ENCODE measurements at places on chromosomes 6 and 20.

DNA sequence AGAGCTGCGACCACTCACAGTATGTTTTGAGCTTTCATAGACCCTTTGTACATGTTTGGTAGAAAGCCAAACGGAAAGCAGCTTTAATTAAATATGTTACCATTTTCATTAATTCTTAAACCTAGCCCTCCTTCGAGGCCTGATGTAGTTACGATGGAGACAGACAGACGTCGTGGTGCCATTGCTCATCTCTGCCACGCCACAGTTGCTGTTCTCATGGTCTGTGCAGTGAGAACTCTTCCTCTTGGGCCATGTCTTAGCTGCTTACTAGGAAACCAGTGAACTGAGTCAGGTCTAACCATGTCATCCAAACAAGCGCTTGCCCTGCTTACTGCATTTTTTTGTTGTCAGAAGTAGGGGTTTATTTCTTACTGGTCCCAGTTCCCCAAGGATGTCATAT is 62.8 kb downstream of the SNX9 start:
- DNase-seq = no peak

DNA sequence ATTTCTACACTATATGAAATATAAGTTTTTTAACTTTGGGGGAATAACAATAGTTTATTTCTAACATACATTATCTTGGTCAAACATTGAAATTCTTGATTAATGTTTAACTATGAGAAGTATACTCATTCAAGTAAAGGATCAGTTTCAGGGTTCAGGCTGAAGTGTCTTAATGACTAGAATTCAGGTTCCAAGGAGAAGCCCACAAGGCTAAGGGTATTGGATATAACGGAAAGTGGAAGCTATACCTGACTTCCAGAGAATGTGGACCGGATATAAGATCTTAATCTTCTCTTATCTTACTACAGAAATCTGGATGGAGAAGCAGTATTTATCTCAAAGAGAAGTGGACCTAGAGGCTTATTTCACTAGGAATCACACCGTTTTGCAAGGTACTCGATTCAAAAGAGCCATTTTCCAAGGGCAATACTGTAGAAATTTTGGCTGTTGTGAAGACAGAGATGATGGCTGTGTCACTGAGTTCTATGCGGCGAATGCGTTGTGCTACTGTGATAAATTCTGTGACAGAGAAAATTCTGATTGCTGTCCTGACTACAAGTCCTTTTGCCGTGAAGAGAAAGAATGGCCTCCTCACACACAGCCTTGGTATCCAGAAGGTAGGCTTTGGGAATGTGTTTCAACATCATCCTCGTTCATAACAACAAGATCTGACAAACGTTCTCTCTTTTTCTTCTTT is at the start of gene TINAG:
Gene TINAG, plus strand, starts transcription at position 153 of the 697 bp plus-strand sequence. Its CDS starts 110 bp downstream, at position 263.
- DNase-seq = no peak

DNA sequence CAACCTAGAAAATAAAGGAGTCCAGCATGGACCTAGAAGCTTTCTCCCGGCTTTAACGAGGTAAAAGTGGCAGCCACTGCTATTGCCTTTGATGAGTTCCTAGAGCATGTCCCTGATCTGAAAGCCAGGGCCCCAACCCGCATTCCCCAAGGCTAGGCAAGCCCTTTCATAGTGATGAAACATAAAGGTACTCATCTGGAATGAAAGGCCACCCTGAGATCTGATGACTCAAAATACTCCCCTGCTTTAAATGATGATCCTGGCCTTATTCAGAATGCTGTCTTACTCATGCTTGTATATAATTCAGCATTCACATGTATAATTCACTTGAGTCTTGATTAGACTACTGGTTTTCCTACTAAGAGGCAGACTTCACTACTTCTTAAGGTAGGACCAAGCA is 21.3 kb downstream of the TTPAL start:
- no peak for DNase-seq

GRCh38 chr6:85401186-85402021 is 48.5 kb upstream of the NT5E start:
- no peak for DNase-seq

DNA sequence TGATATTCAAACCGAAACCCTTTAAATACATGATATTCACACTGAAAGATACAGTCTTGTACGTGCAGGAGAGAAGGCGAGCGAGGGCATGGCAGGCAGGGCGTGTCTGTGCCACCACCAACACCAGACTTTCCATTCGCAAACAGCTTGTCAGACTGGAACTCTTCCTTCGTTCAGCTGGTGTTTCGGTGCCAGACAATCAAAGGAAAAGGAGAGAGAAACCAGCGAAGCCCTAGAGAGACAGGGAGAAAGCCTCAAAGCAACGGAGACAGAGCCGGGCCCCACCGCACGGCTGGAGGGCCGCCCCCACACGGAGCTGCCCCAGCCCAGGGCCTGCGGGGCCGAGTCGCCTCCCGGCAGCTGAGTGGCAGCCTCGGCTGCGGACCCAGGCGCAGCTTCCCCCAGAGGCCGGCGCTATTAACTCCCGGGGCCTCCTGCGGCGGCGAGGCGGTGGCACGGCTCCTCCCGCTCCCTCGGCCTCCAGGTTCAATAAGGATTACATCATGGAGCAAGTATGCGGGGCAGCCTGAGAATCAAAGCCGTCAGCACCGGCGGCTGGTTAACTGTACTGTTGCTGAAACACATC is 32.1 kb upstream of the NR2E1 start:
- DNase-seq = no peak

DNA sequence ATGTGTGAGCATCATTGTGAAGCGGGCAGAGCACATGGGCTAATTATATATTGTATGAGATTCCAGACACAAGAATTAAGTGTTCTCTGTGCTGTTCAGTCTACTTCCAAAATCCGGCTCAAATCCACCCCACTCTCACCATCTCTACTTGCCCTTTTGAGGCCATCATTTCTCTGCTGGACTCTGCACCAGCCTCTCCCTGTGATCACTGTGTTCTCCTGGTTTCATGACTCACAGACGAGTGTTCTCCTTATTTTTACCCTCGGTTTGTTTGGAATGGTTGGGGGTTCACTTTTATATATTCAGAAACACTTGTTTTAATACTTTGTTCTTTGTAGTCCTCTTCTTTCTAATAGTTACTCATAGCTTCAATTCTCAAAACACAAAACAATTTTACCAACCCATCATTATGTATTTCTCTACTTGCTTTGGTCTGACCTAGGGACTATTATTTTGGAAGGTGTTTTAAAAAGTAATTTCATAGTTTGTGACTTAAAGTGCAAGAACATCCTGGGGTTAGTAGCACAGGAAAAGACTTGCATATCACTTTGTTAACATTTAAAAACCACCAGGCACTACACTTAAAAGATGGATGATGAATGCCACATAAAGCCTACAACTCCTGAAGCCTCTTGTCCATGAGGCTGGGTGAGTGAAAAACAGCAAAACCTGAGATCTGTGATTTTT is 82.7 kb downstream of the UST start:
- DNase-seq = no peak

GRCh38 chr6:166342349-166343149 is at the start of gene SFT2D1:
Gene SFT2D1, minus strand, starts transcription at chr6:166342545. Its CDS starts 64 bp downstream, at chr6:166342481.
- peak; percentile 43 for DNase-seq

DNA sequence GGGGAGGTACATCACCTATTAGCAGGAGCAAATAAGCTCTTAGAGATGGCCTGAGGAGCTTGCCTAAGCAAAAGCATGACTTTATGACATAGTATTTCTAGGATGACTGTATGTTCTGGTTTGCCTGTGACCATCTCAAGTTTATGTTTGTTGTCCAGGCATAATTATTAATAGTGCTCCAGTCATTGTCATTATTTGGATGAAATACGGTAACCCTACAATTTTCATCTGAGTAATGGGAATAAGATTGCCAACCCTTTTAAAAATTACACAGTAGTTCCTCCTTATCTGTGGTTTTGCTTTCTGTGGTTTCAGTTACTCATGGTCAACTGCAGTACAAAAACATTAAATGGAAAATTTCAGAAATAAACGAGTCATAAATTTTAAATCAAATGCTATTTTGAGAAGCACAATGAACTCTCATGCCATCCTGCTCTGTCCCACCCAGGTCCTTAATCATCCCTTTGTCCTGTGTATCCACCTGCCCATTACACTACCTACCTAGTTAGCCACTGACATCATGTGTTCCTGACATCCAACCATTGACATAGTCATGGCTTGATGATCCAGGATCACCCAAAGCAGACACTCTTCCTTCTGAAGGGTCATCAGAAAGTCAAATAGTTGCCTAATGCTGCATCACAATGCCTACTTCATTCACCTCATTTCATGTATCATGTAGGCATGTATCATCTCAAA is 27.0 kb upstream of the TFB1M start:
- DNase-seq = no peak

Measured in T-helper 17 cell (primary cell).